Mucosa of gallbladder (tissue), 1 donor: ENCODE measurements at places on chromosomes 7 and 10. TPM values are rescaled to one million over a fixed set of nuclear protein-coding genes. Genes with fewer than 3 reads are reported as not detected.

PPP1R3A gene
- not detected for total RNA-seq

CHST12 gene
- 26.8 TPM for total RNA-seq

- DNase-seq, result no peak
Observed at GRCh38 chr10:82811621-82812020, 936.6 kb downstream of the NRG3 start.

DNA sequence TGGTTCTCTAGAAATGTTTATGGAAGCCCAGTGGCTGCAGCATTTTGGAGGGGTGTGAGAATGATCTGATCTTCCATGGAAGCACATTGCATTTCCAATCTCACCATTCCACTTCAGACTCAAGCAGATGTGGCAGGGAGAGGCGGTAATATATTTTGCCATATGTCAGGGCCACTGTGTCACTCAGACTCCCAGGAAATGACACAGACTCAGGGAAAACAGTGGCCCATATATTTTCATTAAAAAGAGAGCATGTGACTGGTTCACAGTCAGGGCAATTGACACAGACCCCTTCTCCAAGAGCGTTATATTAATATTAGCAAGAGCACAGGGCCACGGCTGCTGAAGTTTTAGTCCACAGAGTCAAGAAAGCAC is 149.3 kb upstream of the NRP1 start:
- DNase-seq, result no peak

DNA sequence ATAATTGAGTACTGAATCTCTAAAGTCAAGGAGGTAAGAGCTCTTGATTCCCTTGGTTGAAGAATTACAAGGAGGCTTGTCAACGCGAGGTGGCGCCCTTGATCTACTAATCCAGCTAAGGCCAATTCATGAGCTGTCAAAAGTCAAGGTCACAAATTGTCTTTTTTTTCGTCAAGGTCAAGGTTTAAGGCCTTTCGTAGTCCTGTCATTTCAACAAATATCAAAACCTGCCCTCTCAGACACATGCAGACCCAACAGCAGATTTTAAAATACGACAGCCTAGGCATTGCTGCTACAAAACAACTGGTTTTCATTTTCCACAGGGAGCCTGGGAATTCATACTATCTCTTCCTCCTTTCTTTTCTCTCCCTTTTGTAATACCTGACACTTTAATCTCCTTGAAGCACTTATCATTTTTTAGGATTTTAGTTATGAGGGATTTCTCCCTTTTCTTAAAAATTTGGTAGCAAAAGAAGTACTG is 3.6 kb downstream of the HOXA13 start:
- peak; percentile 82 for DNase-seq

WIPF3 gene
- 11.2 TPM for total RNA-seq

DNA sequence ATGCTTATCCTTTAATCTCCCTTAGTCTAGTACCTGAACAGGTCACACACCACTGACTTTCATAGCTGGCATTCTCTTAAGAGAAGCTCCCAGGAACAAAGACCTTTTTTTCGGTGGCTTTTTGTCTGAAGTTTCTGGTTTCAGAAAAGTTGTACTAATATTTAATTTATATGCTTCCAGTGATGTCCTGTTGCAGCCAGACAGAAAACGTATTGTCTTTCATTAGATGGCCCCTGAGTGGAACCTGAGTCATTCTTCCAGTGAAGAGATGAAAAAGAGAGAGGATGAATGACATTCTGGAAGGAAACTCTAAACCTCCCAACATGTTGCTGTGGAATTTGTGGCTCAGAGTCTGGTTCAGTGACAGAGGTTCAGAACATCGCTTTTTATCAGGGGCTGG is 274.8 kb upstream of the TAC1 start:
- no peak for DNase-seq

- DNase-seq, result no peak
Observed at GRCh38 chr7:82382276-82382675, 61.3 kb downstream of the CACNA2D1 start.

DNA sequence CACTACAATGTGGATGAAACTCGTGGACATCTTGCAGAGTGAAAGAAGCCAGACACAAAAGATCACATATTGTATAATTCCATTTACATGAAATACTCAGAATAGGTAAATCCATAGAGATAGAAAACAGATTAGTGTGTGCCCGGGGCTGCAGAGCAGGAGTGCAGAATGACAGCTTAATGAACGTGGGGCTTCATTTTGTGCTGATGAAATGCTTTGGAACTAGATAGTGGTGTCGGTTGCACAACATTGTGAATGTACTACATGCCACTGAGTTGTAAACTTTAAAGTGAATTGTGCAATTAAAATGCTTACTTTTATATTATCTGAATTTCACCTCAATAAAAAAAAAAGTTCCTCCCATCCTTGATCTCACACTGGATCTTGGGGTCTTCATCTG is 31.8 kb upstream of the CARD11 start:
- DNase-seq, result no peak

DNA sequence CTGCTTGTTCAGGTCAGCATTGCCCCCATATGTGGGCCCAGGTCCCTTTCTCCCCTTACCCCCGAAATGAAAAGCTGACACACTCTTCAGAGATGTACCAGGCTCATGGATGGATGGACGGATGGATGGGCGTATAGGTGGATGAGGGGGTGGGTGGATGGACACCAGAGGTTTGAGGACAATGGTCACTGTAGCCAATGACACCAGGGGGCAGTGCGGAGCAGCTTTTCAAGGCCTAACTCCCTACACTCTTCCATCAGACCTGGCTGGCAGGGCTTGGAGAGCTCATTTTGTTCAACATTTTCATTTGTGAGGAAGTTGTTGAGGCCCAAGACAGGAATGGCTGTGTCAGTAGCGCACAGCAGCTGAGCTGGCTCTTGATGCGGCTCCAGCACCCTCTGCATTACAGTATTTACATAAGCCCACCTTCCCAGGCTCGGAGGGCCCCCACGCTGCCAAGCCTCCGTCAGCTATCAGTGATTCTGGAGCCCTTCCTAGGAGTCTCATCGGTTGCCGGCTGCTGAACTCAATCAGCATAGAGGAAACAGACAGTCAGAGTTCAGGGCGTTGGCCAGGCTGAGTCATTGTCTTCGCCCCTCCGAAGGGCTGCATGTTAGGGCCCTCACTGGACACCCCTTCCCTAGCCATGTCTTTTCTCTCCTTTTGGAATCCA is 11.6 kb upstream of the FFAR4 start:
- peak; percentile 81 for DNase-seq

GRCh38 chr10:125859128-125859817 is 21.8 kb downstream of the DHX32 start:
- no peak for DNase-seq

DNA sequence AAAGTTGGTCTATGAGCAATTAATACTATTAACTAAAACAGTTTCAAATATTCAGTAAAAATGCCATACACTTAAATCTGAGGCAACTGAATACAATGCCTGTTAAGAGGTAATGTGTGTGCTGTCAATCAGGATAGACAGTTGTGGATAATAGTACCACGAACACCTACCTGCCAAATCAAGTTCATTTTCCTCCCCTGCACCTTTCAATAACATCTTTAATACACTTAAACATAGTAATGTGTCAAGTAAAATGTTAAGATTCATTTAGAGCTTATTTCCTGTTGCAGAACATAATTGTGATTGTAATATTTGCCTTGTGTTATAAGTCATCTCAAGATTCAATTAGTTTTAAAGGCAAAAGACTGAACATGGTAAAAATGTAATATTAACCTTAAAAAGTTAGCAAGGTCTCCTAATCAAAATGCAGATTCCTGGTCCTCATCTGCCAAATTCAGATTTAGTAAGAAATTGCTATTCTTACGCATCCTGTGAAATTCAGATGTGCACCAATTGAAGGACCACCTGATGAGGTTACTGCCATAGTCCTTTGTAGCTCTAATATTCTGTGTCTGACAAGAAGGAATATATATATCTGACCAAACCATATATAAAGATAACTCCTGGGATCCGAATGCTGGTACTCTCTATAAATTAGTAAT is 37.1 kb downstream of the COL1A2 start:
- DNase-seq, result no peak

DNA sequence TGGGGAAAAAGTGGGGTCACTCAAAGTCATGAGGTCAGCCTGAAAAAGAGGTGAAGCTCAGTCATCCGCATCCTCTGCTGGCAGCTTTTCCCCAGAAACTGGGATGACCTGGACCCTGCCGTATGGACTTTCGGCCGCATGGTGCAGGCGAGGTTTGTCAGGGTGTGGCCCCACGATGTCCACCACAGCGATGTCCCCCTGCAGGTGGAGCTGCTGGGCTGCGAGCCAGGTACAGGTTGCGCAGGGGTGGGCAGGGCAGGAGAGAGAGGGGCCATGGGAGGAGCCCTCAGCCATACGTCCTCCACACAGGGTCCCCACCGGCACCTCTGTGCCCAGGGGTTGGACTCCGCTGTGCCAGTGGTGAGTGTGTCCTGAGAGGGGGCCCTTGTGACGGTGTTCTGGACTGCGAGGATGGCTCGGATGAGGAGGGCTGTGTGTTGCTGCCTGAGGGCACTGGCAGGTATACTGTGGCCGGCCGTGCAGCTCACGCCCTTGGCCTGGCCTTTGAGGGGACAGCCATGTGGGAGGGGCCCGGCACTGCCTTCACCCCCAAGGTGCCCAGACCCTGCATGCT is 23.0 kb upstream of the ZNF467 start:
- no peak for DNase-seq

DNAJC12 gene
- 11.7 TPM for total RNA-seq

- DNase-seq, result no peak
Observed at GRCh38 chr10:50511492-50512213, 112.1 kb downstream of the SGMS1 start.

DNA sequence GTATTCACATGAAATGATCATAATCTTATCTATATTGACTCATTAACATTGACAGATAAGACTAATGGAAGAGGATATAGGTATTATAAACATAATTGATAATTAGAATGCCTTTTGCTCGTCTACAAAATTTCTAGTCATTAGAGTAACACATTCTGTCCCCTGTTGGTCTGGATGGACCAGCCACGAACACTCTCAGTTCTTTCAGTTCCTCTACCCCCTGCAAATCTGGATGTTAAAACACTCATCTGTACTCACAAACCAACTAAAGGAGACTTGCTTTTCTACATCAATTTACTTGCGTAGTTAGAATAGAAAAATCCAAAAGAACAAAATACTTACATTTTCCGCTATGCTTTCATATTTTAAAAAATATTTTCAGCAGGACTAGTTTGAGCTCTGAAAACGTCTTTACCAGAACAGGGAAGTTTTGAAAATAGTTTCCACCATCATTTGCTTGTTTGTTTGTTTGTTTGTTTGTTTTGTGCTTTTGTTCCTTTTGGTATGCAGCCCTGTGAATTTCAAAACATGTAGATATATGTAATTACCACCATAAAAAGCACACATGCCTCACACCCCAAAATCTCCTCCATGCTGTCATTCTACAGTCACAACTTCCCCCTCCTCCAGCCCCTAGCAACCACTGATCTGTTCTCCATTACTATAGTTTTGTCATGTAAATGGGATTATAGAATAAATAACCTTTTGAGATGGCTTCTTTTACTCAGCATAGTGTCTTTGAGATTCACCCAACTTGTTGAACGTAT is 103.8 kb downstream of the FZD1 start:
- no peak for DNase-seq

LSM8 gene
- 20.0 TPM for total RNA-seq

HYCC1 gene
- total RNA-seq, result 20.5 TPM

GRID2IP gene
- 0.86 TPM for total RNA-seq

SOSTDC1 gene
- total RNA-seq, result 0.12 TPM

GRCh38 chr10:9709849-9710248 is 1307.8 kb upstream of the CELF2 start:
- DNase-seq, result no peak

ERVW-1 gene
- total RNA-seq, result not detected

ZCCHC24 gene
- total RNA-seq, result 36.7 TPM

DNA sequence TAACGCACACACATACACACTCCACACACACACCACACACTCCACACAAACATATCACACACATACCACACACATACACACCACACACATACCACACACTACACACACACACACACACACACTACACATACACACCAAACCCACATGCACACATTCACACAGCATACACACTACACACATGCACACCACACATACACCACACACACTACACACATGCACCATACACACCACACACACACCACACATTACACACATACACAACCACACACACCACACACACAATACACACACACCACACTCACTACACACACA is 66.3 kb downstream of the MKI67 start:
- DNase-seq, result no peak

PILRA gene
- 8.0 TPM for total RNA-seq

- no peak for DNase-seq
Observed at GRCh38 chr10:30870896-30871295, 160.8 kb downstream of the ZNF438 start.

GRCh38 chr7:106954840-106955239 is 89.7 kb upstream of the PRKAR2B start:
- DNase-seq, result no peak
